ENCODE measurements at places on chromosomes 7 and 10.

- no peak for DNase-seq
Measured at GRCh38 chr7:140036224-140036962, 26.4 kb downstream of the PARP12 start.

- no peak for DNase-seq
Measured at GRCh38 chr7:6032641-6033040, 1.5 kb downstream of the ANKRD61 start.

DNA sequence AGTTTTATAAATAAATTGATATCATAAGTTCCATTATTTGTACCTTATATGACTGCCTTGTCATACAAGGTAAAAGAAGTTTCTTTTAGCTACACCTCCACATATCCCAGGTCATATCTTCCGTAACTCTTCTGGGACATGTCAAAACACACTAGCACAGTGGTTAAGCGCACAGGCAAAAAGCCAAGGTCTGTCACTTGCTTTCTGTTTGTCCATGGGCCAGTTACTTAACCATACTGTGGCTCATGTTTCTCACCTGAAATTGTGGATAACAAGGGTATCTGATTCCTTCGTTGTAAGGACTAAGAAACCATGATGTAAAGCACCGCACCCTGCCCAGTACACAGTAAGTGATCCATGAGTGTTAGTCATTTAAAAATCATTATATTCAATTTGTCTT lies 56.2 kb downstream of the SEMA3D start:
- DNase-seq = no peak

DNA sequence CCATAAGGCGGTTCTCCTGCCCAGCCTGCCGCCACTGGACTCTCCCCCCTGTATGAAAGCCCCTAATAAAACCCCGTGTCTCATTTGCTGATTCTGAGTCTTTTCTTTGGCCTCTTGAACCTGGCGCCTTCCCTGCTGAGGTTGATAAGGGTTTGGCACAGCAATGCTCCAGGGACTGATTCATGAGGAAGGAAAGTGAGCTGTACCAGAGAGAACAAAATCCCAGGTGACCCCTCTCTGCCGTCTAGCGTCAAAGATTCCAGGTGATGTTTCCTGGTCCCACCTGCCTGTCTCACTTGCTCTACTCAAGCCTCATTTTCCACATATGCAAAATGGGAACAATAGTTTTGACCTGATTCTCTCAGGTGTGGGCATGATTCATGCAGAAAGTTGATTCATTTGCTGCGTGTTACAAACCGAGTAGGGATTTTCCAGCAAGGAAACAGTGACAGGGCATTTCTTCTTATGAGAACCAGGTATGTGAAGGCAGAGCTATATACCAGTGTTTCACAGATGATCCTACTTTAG lies 730.6 kb upstream of the IGFBP3 start:
- DNase-seq = no peak

GRCh38 chr10:126646110-126646509 lies 24.4 kb downstream of the C10orf90 start:
- no peak for DNase-seq

GRCh38 chr7:139846297-139846696 lies 17.2 kb downstream of the TBXAS1 start:
- no peak for DNase-seq

DNA sequence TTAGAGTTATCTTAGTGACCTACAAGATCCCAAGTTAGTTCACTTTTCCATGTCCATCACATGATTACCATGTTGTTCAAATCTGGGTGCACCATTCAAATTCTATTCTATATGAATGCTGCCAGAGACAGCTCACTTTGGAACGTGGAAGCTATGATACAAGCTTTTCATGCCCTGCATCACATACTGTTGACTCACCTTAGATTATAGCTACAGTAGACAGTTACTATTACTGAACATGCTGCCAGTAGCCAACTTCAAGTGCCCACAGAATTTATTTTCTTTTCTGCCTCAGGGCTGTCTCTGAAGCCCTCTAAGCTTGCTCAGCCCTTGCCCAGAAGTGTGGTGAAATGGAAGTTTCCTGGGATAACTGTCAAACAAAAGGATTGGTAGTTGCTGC lies 231.1 kb downstream of the GPR158 start:
- DNase-seq = no peak

DNA sequence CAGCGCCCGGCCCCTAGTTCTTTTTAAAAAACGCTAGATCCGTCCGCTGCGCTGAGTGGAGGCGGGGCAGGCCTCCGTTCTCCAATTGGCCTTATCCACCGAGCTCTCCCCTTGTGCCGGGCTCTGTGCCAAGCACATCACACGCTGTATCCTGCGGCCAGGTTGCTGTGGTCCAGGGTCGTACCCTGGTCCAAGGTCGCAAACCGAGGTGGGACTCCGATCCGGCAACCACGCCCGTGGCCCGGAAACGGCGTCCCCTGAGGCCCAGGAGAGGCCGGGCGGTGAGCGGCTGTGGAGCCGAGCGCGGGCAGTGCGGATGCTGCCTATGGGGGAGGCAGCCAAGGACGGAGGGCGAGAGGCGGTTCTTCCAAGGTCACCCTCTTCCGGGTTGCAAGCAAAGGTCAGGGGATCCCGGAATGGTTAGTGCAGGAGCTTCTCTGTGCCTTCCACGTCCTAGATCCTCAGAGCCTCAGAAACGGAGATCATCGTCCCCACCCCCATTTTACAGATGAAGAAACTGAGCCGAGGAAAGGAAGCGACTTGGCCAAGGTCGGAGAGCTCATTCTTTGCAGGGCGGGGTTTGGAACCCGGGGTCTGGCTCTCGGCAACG lies 72.4 kb upstream of the LRRC4 start:
- DNase-seq = no peak

DNA sequence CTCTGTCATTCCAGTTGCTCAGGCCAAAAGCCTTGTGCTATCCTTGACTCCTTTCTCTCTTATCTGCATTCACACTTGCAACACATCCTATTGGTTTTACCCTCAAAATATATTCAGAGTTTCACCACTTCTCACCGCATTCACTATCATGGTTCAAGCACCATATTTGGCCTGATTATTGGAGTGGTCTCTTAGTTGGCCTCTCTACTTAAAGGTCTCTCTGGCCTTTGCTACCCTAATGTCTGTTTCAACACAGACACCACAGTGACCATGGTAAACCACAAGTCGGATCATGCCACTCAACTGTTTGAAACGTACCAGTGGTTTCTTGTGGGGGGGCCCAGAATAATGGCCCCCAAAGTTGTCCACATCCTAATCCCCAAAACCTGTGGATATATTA lies 15.2 kb upstream of the PDZD8 start:
- DNase-seq = no peak
